ENCODE measurements at places on chromosomes 7 and 10.

- no peak for DNase-seq
Observed at GRCh38 chr7:1645071-1645409, 25.0 kb upstream of the ELFN1 start.

- DNase-seq, result no peak
Observed at GRCh38 chr10:4947039-4947634, 16.1 kb upstream of the AKR1C1 start.

DNA sequence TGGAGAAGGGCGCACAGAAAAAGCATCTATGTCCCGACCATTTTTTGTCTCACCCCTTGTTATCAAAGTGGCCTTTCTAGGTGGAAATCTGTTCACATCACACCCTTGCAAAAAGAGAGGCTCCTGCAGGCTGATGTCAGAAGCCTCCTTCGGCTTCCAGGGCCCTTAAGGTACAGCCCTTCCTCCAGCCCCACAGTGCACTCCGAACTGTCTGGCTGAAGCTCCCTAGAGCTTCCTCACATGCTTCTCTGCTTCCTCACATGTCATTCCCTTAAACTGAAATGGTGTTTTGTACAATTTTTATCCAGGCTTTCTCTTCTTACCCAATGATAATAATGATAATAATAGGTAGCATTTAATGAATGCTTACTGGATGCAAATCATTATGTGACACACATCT is 210.3 kb downstream of the INHBA start:
- no peak for DNase-seq

DNA sequence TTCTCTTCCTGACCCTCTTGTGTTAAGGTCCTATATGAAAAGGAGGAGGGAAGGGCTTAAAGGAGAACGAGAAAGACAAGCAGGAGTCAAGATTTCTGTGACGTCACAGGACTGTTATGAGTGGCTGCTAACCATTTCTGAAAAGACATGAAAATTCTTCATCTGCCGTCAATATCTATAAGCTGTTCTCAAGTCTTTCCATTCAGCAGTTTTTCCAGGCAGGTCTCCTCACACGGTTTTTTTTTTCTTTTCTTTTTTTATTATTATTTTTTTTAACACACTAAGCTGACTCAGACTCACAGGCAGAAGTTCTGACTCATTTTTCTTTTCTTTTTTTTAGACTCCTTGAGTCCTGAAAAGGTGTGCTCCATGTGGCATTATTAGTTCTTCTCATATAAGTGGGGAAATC is 72.0 kb downstream of the DGKI start:
- DNase-seq, result no peak

DNA sequence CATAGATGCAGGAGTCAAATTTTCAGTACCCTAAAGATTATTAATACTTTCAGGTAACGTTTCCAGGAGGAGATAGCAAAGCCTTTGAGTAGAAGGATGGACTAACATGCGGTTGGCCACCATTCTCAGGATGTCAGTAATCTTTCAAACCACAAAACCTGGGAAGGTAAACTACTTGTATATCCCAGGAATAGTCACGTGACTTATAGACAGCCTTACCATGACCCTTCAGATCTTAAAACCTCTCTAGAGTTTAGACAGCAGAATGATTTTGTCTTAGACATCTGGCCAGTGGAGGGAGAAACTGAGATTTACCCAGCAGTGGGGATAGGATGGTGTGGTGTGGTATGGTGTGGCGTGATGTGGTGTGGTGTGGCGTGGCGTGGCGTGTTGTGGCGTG is 447.8 kb upstream of the GALNT17 start:
- no peak for DNase-seq

DNA sequence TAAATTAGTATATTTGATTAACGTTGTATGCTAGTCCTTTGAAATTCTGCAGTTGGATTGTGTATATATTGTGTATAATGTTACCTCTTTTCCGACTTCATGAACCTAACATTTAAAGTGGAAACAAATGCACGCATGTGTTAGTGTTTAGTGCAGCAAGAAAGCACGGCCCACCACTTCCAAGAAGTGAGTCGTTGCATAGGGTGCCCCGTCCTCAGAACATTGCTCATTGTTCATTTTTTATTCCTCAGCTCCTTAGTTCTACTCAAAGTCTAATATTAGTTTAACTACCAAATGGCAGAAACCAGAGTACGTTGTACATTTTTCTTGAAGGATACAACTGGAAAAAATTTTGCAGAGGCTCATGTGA is 407.6 kb downstream of the AUTS2 start:
- no peak for DNase-seq

- no peak for DNase-seq
Observed at GRCh38 chr7:24834128-24834798, 77.0 kb upstream of the GSDME start.

DNA sequence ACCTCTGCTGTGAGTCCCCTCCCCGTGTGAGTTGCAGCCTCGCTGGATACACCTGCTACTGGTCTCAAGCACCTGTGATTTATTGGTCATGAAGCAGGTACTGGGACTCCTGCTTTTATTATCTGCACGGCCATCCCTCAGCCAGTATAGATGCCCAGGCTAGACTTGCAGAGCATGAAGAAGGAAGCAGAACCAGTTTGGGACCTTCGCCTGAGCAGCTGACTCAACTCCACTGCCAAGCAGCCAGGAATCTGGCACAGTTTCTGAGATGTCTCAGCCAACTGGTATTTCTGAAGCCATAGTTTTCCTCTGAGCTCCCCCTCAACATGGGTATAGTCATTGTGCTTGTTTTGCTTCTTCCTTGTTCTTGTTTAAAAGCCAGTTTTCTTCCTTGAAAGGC is 28.0 kb upstream of the SLC39A12 start:
- no peak for DNase-seq

- DNase-seq, result no peak
Observed at GRCh38 chr7:108409146-108409545, 47.1 kb downstream of the NRCAM start.

DNA sequence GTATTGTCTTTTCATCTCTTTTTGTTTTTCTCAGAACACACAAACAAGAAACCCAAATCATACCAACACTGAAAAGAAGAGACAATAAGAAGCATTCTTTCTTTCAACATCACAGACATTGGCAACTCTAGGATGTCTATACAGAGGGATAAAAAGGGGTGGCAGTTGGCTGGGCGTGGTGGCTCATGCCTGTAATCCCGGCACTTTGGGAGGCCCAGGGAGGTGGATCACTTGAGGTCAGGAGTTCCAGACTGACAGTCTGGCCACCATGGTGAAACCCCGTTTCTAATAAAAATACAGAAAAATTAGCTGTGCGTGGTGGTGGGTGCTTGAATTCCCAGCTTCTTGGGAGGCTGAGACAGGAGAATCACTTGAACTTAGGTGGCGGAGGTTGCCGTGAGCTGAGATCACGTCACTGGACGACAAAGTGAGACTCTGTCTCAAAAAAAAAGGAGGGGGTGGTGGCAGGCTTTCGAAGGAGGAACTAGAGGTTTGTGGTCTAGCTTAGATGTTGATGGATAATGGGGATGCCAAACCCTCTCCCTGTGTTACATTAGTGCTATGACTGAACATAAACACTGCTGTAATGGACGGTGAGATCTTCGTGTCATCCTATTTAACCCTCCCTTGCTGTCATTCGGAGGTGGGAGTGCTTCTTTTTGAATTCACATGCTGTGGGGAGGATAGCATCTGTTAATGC is 9.4 kb downstream of the CNNM2 start:
- no peak for DNase-seq
